ENCODE measurements at places on chromosomes 5 and 9.
A peak's percentile ranks its signal among the peaks of the same experiment; 100 is the strongest.

DNA sequence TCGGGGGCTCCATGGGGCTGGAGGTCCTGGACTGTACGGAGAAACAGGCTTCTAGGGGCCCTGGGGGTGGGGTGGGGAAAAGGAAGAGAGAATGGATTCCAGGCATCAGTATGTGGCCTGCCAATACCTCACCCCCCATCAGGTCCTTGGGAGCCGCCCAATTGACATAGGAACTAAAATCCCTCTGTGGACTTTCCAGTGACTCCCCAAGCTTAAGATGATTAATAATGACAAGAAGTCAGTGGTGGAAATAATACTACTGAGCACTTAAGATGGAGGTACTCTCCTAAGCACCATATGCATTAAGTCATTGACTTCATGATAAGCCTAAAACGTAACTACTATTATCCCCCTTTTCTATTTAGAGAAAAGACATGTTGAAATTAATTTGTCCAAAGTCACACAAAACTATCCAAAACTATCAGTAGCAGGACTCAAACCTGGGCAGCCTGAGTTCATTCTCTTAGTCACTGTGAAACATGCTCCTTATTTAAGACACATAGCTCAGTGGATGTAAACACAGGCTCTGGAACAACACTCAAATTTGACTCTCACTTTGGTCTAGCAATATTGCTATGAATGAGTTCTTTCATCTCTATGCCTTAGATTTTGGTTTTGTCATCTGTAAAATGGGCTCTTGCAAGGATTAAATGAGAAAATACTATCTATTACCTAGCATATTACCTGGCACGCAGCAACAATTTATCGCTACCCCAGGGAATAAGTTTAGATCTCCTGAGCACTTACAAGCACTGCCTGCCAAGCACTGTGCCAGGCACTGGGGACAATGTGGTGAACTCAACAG, 9.5 kb downstream of the SPRY4 start:
- no peak overlapping the region for H3K27ac ChIP-seq
- no peak overlapping the region for H3K4me3 ChIP-seq
- peaks cover 15% of the 10 kb centered on the region for H3K4me1 ChIP-seq
- no peaks in the 10 kb centered on the region for H3K27me3 ChIP-seq

- no peak overlapping the region for H3K27ac ChIP-seq
- no peaks in the 10 kb centered on the region for H3K27me3 ChIP-seq
- no peaks in the 10 kb centered on the region for H3K4me1 ChIP-seq
- no peak overlapping the region for H3K4me3 ChIP-seq
- no peak for DNase-seq
Observed at GRCh38 chr9:89794918-89795317, 190.1 kb downstream of the GADD45G start.

- H3K27ac ChIP-seq: no peak overlapping the region
- no peak overlapping the region for H3K4me3 ChIP-seq
- H3K27me3 ChIP-seq: no peaks in the 10 kb centered on the region
- DNase-seq: no peak
Observed at GRCh38 chr5:14956423-14957046, 85.0 kb upstream of the ANKH start.

DNA sequence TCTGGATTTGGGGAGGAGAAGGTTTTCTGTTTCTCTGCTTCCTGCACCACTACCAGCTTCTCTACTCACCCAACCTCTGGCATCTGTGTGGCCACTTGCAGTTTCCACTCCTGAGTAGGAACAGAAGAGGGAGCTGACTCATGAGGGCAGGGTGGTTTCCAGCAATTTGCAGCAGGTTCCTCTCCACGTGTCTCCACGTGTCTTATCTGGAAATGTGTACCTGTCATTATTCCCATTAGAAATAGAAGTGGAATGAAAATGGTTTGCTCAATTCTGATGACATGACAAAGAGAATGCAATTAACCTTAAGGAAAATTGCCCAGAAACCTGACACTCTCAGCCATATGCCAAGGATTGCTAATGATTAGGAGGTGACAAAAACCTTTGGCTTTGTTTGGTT, 33.0 kb downstream of the EGFLAM start:
- H3K27ac ChIP-seq: no peak overlapping the region
- H3K27me3 ChIP-seq: no peaks in the 10 kb centered on the region
- H3K36me3 ChIP-seq: no peaks in the 10 kb centered on the region
- H3K4me1 ChIP-seq: no peaks in the 10 kb centered on the region
- no peak overlapping the region for H3K4me3 ChIP-seq

DNA sequence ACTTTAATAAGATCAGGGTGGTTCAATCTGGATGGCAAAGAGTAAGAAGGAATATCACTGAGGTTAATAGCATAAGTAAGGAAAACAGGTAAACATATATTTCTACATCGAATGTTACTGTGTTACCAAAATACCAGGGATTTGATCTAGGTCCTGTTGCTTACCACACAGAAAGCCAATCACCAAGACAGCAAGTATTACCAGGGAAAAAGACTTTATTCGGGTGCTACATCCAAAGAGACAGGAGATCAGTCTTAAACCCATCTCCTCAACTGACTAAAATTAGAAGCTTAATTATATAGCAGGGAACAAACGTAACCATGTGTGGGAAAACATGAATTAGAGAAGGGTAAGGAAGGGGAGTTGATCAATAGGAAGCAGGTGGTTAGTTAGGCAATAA, 500.1 kb downstream of the EFNA5 start:
- no peaks in the 10 kb centered on the region for H3K36me3 ChIP-seq
- H3K27me3 ChIP-seq: no peaks in the 10 kb centered on the region
- DNase-seq: no peak
- no peak overlapping the region for H3K4me3 ChIP-seq
- no peaks in the 10 kb centered on the region for H3K4me1 ChIP-seq

- no peaks in the 10 kb centered on the region for H3K27me3 ChIP-seq
- peak; percentile 60 for DNase-seq
- H3K4me3 ChIP-seq: no peak overlapping the region
- H3K36me3 ChIP-seq: no peaks in the 10 kb centered on the region
Observed at GRCh38 chr9:126965541-126966428, 51.2 kb downstream of the RALGPS1 start.

GRCh38 chr9:72633966-72634365, 112.6 kb downstream of the TMC1 start:
- H3K27ac ChIP-seq: no peak overlapping the region
- no peaks in the 10 kb centered on the region for H3K27me3 ChIP-seq
- no peak overlapping the region for H3K4me3 ChIP-seq
- H3K36me3 ChIP-seq: peaks cover 7% of the 10 kb centered on the region

DNA sequence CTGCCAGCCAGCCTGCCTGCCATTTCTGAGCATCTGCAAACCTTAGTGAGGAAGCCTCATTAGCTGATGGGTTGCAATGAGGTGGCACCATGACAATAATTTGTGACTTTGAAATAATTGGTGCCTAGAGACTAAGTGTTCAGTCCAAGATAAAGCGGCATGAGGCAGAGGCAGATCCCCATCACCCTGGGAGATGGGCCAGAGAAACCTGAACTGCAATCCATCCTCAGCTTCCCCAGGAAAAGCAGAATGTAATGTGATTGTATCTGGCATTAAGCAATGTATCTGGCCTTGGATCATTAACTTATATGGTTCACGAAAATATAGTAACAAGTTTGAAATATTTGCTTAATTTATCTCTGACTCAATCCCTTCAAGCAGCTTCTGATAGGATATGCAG, 101.0 kb downstream of the SPOCK1 start:
- H3K27ac ChIP-seq: no peak overlapping the region
- H3K4me1 ChIP-seq: no peaks in the 10 kb centered on the region
- H3K4me3 ChIP-seq: no peak overlapping the region

DNA sequence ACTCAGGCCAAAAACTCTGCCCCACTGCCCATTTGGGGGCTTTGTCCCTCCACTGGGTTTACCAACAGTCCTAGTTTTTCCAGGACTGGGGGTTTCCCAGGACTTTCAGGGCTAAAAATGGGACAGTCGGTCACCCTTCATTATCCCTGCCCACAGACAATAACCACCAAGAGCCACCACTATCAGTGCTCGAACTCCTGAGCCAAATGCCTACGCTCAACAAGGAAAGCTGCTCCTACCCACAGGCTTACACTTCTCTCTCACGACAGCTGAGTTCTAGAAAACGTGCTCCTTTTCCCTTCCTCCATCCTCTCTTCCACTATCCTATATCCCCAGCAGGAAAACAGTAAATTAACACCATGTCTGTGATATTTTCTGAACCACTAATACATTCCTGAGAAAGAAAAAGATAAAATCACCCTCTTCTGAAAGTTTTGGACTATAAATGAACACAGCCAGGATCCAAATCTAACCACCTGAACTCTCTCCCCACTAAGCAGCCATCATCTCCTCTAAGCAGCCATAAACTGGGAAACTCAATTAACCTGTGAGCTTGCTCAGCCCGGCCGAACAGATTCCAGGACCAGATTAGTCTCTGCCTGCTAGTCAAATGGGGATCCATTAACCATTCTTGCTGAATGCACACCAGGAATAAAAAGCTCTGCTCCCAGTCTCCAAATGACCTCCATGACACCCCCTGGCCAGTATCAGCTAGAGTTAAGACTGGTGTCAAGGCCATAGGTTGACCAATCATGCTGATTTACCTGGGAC, 41.8 kb downstream of the KLHL3 start:
- DNase-seq: no peak
- no peaks in the 10 kb centered on the region for H3K36me3 ChIP-seq
- no peaks in the 10 kb centered on the region for H3K27me3 ChIP-seq

DNA sequence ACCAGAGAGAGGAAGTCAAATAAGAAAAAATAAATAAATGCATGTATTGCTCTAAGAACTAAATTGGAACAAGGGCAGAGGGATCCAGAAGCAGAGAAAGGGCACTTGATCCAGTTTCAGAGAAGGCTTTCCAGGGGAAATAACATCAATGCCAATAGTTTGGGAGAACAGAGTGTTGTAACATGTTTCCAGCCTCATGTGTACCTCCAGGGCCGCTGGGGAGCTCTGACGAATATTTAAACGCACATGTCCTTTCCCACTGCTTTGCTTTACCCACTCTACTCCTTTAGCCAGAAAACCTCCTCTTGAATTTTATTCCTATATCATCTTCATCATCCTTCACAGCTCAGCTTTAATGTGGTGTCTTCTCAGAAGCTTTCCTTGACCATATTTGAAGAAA, 233.7 kb downstream of the ENC1 start:
- no peak for DNase-seq
- no peaks in the 10 kb centered on the region for H3K4me1 ChIP-seq
- H3K36me3 ChIP-seq: no peaks in the 10 kb centered on the region
